ENCODE measurements at places on chromosomes 5 and 9.

- no peak for DNase-seq
These were observed 62.6 kb upstream of the LRRTM2 start for GRCh38 chr5:138937392-138938387.

GRCh38 chr9:124046189-124046588 is 34.6 kb downstream of the LHX2 start:
- no peak for DNase-seq

DNA sequence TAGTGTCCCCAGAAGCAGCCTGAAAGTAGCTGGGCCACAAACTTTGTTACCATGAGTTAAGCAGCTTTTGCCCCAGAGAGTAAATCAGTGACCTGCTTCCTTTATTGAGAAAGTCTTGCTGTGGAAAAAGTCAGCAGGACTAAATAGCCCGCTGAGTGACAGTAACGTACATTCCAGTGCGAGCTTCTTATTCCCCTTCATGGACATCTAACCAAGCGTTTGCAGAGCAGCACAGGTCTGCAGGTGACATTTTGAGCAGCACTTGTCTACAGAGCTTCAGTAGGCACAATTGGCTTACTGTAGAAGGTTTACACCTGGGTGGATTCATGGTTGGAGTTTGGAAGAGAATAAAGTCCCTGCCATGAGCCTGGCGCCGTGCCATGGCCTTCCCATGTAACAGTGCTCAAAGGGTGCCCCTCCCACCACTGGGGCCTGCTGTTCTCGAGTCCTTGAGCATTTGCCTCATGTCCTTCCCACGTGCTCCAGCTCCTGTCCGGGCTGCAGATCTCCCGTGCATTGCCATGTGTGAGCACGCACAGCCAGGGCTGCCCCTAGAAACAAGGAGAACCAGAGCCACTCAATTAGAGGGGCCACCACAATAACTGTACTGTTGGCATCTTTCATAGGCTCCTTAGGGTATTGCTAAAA is 41.3 kb upstream of the GRHPR start:
- DNase-seq = no peak

DNA sequence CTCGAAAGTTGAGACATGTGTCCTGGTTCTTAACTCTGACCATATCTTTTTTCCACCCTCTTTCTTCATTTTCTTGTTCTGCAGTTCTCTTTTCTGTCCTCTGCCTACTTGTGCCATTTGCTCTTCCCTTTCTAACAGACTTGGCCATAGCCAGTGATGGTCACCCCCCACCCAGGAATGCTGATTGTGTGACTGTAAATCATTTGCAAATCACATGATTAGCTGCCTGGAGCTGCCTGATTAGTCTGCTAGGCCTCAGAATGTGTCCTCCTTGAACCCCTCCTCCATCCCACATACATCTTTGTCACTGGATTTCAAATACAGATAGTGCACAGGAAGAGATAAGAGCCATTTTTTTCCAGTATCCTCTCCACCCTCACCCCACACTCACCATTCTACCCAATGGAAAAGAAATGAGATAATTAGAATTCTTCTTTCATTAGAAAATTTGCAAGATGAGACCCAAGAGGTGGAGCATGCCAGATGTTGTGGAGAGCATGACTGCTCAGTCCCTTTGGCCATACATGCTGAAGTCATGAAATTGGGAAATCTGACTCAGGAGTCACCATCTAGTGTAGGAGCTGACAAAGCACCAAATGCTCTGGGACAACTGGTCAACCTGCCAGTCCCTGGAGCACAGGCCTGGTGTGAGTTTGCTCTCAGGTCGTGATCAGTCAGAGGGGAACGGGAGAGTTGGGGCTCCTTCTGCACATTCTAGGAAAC is 538.2 kb downstream of the CCDC171 start:
- no peak for DNase-seq

GRCh38 chr5:28808967-28809810 is 1770.8 kb upstream of the CDH9 start:
- DNase-seq = no peak

DNA sequence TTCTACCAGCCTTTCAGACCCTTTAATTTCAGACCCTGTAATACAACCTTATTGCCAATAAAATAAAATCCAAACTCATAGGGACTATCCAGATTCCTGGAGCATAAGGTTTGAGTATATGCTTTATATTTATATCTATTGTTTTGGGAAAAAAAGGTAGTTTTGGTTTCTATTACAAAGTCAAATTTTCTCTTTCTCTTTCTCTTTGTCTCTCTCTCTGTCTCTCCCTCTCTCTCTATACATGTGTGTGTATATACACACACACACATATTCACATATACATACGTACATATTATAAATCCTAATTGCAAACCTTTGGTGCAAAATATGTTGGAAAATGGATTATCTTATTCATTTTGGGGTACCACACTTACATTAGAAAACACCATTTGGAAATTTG is 39.0 kb downstream of the TMEM232 start:
- DNase-seq = no peak

- DNase-seq = no peak
These were observed 16.9 kb downstream of the LCN9 start for GRCh38 chr9:135680056-135680455.

DNA sequence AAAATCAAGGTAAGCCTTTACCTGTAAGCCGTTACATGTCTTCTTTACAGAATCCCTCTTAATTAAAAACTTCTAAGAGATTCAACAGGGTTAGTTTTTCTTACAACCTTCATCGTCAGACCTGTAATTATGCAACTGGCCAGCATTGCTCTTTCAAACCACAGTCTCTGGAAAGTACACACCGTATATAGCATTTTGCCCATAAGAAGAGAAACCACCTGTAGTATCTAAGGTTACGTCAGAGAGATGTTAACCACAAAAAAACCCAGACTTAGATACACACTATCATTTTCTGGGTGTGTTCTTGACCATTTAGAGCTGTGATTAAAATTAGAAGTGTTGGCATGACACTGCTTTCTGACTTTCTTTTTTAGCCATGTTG is 140.0 kb downstream of the MUSK start:
- no peak for DNase-seq

GRCh38 chr5:168765551-168766425 is 186.6 kb upstream of the PANK3 start:
- DNase-seq = no peak

DNA sequence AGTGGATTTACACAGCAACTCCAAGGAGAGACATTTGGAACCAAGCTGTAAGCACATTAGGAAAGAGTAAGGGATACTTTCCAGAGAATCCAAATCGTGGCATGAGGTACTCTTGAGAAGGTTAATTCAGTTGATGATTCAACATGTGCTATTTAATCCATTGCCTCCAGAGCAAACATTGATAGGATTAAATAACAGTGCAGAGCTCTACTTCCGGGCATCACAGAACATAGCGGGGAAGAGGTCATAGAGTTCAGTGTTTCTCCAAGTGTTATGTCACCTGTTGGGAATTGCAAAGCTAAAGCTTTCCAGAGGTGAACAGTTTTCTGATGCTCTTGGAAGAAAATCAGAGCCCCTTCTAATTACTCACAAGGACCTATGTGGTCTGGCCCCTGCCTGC is 127.5 kb downstream of the PPP2R2B start:
- DNase-seq = no peak

DNA sequence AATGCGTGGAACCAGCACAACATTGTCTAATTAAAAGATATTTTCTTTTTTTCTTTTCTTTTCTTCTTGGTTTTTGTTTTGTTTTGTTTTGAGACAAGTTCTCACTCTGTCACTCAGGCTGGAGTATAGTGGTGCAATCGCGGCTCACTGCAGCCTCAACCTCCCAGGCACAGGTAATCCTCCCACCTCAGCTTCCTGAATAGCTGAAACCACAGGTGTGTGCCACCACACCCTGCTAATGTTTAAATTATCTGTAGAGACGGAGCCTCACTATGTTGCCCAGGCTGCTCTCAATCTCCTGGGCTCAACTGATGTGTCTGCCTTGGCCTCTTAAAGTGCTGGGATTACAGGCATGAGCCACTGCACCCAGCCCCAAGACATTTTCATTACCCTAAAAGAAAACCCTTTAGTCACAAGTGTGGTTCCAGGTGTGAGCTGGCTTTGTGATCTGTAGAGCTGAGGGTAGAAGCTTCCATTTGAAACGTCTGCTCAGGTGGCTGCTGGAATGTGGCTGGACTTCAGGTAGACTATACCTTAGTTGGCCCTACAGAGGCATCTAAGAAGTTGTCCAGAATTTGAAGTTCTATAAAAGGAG is 19.1 kb upstream of the NEK6 start:
- DNase-seq = no peak

- DNase-seq = no peak
These were observed 2.2 kb downstream of the THBS4 start for GRCh38 chr5:80037366-80037765.

- no peak for DNase-seq
These were observed 16.4 kb downstream of the SUB1 start for GRCh38 chr5:32601623-32602295.

GRCh38 chr5:33260098-33260497 is 180.7 kb upstream of the TARS1 start:
- no peak for DNase-seq

GRCh38 chr5:68214482-68215207 is 911 bp upstream of the PIK3R1 start:
- no peak for DNase-seq

DNA sequence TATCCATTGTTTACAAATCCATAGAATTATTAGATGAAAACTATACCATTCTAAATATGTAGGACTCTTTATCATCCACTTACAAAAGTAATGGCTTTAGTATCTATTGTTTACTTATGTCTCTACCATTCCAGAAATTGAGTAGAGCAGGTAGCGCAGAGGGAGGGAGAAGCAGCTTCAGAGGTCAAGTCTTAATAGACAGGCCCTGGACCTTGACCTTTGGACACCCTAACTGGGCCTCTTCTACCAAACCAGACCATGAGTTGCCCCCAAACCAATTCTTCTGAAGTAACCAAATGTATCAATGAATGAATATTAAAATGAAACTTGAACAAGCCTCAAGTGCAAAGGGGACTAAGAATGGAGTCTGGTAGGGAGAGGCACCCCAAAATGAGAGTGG is 124.9 kb upstream of the ANKRD55 start:
- DNase-seq = no peak

GRCh38 chr5:60495644-60496520 is 204.1 kb downstream of the DEPDC1B start:
- no peak for DNase-seq

DNA sequence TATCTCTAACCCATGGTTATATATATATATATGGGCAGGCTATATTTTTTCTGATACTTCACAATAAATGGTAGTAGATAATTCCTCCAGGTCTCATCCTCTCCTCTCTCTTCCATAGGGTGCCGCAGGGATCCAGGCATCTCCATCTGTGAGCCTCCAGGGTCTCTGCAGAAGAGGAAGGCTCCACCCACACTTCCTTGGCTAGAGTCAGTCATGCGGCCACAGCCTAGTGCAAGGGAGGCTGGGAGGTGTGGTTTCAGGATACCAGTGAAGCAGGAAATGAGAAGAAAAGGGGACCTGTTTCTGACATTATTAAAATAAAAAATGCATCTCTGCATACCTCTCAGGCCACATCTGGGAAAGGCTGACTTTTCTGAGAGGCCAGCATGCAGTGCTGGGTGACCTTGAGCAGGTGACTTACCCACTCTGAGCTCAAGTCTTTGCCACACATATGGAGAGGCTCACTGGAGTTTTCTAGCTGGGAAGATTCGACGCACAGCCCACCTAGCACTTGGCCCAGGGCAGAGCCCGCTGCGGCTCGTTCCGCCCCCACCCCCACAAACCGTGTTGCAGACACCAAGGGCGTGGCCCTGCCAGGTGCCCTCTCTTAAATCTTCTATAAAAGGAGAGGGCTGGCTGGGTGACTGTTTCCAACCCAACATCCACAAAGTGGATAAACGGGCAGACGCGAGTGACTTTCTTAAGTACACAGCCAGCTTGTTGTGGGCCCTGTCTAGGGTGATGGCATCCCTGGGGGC is 47.9 kb downstream of the OLFM1 start:
- no peak for DNase-seq

GRCh38 chr5:147699496-147700088 is 82.9 kb downstream of the JAKMIP2 start:
- DNase-seq = no peak

DNA sequence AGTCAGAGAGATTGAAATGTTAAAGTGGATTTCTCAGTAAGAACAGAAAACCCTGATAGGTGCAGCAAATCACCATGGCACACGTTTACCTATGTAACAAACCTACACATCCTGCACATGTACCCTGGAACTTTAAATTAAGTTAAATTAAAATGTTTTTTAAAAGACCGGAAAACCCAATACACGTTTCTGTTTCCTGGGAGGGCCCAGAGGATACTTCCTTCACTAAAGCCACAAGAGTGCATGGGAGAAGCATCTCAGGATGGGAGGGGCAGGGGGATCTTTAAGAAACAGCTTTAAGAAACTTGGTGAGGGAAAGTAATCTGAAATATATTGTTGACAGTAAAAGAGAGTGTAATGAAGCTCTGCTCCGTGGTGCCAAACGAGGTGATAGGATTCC is 164.7 kb upstream of the PTGER4 start:
- DNase-seq = no peak

DNA sequence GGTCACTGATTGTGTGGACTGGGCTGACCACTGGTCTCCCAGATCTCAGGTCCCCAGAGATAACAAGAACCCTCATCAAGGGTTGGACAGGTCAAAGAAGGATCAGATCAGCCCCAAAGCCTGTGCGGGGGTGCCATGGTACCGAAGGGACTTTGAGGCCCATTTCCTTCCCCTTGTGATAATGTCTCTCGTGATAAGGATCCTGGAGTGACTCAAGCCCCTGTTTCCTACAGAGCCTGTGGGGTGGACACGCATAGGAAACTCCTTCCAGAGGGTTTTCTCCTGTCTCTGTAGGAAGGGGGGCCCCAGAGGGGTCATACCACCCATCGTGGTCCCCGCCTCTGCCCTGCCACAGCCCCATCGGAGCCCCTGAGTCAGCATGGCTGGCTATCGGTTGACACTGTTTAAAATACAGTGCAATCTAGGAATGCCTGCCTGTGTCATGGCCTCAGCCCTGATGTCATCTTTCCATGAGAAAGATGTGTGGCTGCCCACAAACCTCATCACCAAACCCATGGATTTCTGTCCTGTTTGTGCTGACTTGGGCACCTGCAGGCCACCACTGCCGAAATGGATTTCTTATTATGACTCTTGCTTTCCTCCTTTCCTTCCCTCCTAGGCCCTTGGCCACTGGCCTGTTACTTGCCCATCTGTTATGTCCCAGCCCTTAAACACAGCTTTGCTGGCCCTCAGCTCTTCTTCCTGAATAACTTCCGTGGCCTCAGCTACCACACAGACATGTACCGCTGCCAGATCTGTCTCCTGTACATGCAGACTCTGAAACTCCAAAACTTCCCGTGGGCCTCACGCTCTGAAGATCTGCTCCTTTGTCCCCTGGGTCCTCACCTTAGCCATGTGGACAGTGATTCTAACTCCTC is 2.9 kb upstream of the CSF2 start:
- no peak for DNase-seq

DNA sequence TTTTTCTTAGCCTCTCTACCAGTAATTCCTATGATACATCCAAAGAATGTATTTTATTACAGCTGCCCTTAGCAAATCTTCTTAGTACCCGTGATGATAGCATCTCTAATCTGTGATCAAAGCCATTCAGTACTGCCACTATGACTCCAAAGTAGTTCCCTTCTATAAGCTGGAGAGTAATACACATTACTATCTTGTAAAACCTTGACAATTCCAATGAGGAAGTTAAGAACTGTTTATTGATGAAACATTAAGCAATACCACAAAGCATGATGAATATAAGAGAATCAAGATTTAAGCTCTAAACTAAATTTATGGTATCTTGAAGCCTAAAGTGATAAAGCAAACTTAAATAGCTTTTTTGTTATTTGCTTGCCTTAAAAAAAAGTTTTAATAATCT is 86.1 kb downstream of the SMIM23 start:
- no peak for DNase-seq
